ENCODE measurements at places on chromosomes 3 and 15. TPM values are rescaled to one million over a fixed set of nuclear protein-coding genes. Genes with fewer than 3 reads are reported as not detected.

The XXYLT1 gene
- 1.8 TPM for total RNA-seq

The FBXL22 gene
- 0.37 TPM for total RNA-seq

The COL7A1 gene
- total RNA-seq = 6.1 TPM

The LNP1 gene
- total RNA-seq = 3.2 TPM

The CACNA1D gene
- 0.34 TPM for total RNA-seq

The PARP15 gene
- 0.57 TPM for total RNA-seq

- H3K36me3 ChIP-seq = no peaks in the 10 kb centered on the region
- no peak overlapping the region for H3K4me3 ChIP-seq
- DNase-seq = no peak
- no peak overlapping the region for H3K27ac ChIP-seq
- no peaks in the 10 kb centered on the region for H3K4me1 ChIP-seq
Measured at GRCh38 chr3:7977245-7978086, 524.2 kb upstream of the LMCD1 start.

- no peak overlapping the region for H3K4me3 ChIP-seq
- H3K36me3 ChIP-seq = no peaks in the 10 kb centered on the region
- DNase-seq = no peak
- H3K4me1 ChIP-seq = peaks cover 19% of the 10 kb centered on the region
- no peaks in the 10 kb centered on the region for H3K27me3 ChIP-seq
Measured at GRCh38 chr15:56871185-56871584, 47.3 kb upstream of the TCF12 start.

- no peaks in the 10 kb centered on the region for H3K36me3 ChIP-seq
- no peak for DNase-seq
Measured at GRCh38 chr3:102054543-102055080, 205.3 kb downstream of the NFKBIZ start.

DNA sequence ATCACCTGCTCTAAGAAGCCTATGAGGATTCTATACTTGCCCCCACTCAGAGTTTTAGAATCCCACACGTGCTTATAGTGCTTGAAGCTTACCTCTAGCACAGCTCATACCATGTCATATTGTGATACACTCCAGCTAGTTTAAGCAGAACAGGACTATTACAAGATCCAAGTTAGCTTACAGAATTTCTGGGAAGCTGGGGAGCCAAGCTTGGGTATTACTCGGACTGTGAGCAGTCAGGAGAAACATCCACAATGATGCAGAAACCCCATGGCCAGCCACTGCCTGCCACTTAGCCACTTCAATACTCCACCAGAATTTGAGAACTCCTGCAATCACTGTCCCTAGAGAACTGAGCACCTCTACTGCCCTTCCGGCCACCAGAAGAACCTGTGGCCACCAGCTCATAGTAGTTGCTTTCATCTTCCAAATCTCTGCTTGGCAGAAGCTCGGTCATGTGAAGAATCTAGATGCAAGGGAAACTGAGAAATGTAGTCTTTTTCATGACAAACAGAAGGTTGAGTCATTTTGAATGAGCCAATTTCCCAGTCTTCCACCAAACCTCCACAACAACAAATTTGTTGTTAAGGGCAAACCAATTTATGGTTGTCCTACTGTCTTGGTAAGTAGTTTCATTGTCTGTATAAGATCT is 27.7 kb upstream of the SSR3 start:
- no peaks in the 10 kb centered on the region for H3K27me3 ChIP-seq
- H3K27ac ChIP-seq = no peak overlapping the region
- H3K4me3 ChIP-seq = no peak overlapping the region
- DNase-seq = no peak

DNA sequence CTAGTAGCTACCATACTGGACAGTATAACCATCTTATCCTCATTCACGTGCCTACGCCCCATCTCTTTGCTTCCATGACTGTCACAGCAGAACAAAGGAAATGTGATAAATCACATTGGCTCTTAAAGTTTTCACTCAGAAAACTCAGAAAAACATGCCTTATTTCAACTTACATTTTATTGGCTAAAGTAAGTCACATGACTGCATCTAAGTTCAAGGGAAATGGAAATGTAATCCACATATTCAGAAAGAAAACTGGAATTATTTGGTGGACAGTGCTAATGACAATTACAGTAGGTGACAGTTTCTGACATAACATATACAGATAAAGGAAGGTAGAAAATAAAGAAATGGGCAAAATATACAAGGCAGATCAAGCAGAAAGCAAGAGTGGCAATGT is 37.4 kb upstream of the VILL start:
- H3K4me3 ChIP-seq = no peak overlapping the region
- DNase-seq = no peak
- no peak overlapping the region for H3K27ac ChIP-seq
- no peaks in the 10 kb centered on the region for H3K27me3 ChIP-seq
- no peaks in the 10 kb centered on the region for H3K36me3 ChIP-seq

DNA sequence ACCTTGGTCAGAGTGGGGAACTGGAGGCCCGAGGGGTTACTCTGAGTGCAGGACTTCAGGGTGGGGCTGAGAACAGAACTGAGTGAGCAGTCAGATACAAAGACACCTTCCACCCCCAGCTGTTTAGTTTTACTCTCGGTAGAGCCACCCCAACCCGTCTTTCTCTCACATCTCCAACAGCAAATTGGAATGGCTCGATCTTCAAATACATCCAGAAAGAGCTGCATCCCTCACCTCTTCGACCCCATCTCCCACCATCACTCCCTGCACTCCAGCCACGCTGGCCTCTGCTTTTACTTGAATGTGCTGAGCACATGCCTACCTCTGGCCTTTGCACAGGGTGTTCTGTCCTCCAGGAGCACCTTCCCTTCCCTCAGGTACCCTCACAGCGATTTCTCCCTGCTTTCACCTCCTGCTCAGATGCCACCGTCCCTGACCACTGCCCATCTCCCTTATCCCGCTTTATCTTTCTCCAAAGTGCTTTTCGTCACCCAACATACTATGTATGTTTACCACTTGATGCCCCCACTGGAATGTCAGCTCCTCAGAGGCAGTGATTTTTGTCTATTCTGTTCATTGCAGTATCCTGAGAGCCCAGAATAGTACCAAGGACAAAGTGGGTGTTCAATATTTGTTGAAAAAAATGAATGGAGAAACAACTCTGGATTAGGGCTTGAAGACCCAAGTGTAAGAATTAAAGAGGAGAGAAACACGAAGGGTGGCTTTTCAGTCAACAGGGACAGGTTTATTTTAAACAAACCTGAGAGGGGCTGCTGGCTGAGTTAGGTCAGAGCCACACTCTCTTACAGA is 4.4 kb downstream of the CHCHD4 start:
- peaks cover 13% of the 10 kb centered on the region for H3K4me1 ChIP-seq
- no peak overlapping the region for H3K4me3 ChIP-seq
- peaks cover 14% of the 10 kb centered on the region for H3K36me3 ChIP-seq

All from psoas muscle (tissue), 8 donors.